ENCODE measurements at places on chromosomes 11 and 22.

GRCh38 chr11:100816823-100817222 lies 129.7 kb downstream of the ARHGAP42 start:
- no peak for DNase-seq

DNA sequence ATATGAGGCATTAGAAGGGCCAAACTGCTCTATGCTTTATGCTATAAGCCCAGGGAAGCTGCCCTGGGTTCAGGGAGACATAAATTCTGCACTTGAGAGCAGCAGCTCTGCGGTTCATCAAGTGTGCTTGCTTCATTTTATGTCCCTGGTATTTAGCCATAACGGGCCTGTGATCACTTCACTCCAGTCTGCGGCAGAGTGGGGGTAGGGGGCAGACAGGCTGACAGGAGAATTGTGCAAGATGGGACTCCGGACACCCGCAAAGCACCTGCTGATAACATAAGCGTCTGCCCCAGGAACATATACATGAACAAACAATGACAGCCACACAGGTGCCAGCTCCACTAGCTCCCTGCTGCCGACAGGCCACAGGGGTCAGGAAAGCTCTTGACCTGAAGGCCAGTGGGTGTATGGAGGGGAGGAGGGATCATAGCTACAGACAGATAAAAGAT lies 56.1 kb downstream of the SMCO4 start:
- DNase-seq = no peak

DNA sequence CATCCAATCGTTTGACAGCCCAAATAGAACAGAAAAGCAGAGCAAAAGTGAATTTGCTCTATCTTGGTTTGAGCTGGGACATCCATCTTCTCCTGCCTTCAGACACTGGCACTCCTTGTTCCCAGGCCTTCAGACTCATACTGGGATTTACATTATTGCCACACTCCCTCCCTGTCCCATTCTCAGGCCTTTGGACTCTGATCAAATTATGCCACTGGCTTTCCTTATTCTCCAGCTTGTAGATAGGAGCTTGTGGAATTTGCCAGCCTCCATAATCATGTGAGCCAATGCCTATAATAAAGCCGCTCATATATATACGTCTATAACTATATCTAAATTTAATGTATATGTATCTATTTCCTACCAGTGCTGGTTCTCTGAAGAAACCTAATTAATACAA lies 568.3 kb upstream of the KIRREL3 start:
- no peak for DNase-seq

DNA sequence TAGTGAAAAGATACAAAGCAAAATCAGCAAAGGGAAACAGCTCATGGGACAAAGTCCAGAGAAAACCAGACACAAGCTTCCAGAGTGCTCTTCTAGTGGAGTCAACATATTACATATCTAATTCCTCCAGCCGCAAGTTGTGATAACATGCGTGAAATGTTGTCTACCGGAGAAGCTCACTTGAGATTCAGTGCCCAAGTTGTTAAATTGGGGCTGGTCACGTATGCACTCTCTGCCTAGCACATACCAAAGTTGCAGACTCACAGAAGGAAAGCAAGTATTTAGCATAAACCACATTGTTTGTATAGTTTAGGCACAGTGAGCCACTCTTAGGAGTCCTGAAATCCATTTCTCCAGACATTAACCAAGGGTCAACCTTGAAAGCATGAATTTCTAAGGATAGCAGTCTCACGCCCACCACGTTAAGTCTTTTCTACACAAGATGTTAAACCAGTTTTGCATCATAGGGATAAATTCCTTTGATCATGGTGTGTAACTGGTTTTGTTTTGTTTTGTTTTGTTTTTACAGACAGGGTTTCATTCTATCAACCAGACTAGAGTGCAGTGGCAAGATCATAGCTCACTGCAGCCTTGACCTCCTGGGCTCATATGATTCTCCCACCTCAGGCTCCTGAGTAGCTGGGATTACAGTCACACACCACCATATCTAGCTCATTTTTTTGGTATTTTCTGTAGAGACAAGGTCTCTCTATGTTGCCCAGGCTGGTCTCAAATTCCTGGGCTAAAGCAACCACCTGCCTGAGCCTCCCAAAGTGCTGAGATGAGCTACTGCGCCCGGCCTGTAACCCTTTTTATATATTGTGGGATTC lies 39.5 kb upstream of the EP300 start:
- no peak for DNase-seq

GRCh38 chr11:12202661-12203310 lies 92.4 kb downstream of the MICAL2 start:
- no peak for DNase-seq

DNA sequence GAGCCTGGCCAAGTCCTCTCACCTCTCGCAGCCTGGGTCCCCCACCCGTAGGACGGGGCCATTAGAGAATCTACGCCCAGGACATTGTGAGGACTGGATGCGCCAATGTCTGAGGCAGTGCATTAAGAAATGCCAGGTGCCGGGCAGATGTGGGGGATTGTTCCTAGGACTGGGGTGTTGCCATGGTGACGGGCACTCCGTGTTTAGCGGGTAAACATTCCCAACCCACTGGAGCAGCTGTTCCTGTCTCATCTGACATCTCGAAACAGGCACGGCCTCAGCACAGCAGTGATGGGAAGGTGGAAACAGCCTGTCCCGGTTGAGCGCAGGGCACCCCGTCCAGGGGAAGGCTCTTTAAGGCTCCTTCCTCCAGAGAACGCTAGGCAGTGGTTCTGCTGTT lies 99.6 kb upstream of the RTL6 start:
- DNase-seq = no peak

GRCh38 chr11:93783765-93784144 lies 327 bp upstream of the MED17 start:
- no peak for DNase-seq

- no peak for DNase-seq
These were observed 5.1 kb downstream of the TMEM121B start for GRCh38 chr22:17115945-17116565.

GRCh38 chr11:25527841-25528240 lies 804.1 kb upstream of the ANO3 start:
- no peak for DNase-seq

DNA sequence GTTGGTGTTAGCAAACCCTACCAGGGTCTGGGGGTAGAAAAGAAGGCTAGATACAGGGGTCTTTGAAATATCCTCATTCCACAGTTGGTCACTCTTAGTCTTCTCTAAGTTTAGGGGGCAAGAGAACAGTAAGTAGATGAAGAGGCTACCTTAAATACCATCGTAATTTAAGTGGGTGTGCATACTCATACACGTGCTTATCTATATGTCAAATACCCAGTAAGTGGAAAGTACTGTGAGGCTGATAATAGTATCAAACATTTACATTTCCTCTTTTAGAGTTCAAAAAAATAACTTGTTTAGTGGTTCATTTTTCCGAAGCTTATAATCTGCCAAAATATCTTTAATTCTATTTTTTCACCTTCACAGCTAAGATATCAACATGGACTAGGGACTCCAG lies 90.7 kb downstream of the WNT11 start:
- no peak for DNase-seq

DNA sequence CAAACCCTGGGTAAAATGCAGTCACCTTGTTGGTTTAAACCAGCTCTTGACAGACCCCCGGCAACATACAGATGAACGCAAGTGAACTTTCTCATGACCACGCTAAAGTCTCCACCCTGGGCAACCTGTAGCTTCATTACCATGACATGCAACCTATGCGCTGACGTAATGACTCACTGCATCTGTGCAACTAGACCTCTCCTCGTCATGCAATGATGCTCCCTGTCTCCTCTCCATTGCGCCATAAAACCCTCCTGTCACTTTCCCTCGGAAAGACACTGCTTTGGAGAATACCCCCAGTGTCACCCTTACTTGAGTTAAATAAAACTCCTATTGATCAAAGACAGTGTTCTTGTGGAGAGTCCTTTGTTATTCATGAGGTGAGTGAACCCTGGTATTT lies 52.5 kb downstream of the RCN1 start:
- DNase-seq = no peak

DNA sequence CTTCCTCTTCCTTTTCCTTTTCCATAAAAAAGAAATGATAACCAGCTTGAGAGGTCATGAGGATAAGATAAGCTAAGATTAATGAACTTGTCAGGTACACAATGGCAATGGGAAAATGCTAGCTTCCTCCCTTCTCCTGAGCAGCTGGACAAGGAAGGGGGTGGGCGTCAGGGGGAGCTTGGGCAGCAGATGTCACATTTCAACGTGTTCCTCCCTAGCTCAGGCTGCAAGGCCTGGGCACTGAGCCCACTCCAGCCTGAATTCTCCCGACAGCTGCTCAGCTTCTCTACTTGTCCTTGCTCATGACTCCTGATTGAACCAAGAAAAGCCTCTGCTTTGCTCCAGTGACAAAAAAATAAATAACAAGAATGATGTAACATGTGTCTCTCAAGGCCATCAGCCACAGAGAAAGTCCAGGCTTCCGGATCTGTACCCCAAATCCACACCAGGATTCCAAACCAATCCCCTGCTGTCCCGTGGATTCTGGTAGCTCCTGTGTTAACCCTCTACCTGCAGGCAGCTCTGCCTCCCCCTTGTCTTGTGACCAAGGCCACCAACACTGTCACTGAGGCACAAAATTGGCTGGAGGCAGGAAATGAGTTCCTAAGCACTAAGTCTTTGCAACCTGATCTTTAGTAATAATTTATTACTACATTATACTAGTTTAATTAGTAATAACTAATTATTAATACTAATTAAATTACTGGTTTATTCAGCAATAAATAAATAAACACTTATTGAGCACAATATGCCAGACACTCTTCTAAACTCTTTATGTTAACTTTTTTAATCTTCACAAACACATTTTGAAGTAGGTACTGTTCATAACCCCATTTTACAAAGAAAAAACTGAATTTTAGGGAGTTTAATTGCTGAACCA lies 146.5 kb downstream of the CCDC34 start:
- DNase-seq = no peak

DNA sequence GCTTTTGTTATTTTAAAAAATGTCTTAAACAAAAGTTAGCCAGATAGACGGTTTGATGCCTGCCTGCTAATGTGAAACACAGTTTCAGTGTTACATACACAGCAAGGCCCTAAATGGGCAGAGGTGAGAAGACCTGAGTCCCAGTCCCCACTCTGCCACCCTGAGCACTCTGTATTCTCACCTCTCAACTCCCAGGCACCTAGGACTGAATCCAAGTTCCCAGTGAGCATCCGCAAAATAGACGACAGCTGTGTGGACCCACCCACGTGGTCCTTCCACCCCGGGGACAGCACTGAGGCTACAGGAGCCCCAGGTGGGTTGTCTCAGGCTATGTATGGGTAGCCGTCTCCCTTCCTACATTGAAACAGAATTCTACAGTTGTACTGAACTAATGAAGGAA lies 111.5 kb downstream of the RPL27A start:
- DNase-seq = no peak

- no peak for DNase-seq
These were observed 16.8 kb upstream of the NUP160 start for GRCh38 chr11:47864901-47865300.

DNA sequence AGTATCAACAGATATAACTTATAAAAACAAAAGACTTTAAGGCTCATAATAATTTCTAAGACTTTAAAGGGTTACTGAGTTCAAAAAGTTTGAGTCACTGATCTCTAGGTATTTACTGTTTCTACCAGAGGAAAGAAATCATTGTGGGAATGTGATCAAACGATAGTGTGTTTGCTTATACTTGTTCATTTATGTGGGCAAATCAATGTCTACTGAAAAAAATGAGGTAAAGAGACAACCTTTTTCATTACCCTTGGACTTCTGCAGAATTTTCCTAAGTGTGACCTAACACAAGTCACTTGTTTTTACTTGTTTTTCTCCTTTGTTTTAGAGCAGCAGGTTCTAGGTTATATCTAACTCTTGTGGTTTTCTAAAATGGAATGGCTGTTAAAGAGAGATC lies 65.4 kb downstream of the PRR5L start:
- no peak for DNase-seq

GRCh38 chr11:69947059-69947792 lies 128.0 kb upstream of the FGF3 start:
- DNase-seq = no peak

GRCh38 chr22:27846910-27847309 lies 45.4 kb upstream of the MN1 start:
- DNase-seq = no peak

DNA sequence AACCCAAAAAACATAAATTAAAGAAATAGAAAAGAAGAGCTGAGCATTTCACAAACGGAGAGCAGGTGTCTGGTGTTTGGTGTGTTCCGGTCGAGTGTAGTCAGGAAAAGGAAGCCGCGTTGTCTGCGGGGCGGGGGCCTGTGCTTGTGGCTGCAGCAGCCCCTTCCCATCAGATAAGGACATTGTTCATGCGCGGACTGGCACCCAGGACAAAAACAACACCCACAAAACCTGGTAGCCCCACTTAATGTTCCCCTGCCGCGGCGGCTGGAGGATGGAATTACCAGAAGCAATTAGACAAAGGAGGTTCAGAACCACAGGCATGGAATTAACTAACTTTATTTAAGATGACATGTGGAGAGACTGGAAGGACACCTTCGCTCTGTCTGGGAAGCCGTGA lies 29.9 kb downstream of the KRTAP5-5 start:
- no peak for DNase-seq

DNA sequence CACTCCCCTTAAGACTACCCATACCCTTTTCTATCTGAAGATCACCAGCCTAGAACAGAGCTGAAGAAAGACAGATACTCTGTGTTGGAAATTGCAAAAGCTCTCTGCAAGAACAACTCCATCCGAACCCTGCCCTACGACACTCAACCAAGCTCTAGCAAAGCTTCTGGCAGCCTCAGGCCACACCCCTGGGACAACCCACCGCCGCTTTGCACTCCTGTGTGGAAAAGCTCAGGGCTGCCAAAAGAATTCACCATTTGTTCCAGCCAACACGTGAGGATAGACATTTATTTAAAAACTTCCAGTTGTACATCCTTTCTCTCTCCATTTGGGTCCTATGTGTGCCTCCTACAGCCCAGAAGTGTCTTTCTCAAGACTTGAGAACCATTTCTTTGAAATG lies 62.4 kb upstream of the CD5 start:
- no peak for DNase-seq

DNA sequence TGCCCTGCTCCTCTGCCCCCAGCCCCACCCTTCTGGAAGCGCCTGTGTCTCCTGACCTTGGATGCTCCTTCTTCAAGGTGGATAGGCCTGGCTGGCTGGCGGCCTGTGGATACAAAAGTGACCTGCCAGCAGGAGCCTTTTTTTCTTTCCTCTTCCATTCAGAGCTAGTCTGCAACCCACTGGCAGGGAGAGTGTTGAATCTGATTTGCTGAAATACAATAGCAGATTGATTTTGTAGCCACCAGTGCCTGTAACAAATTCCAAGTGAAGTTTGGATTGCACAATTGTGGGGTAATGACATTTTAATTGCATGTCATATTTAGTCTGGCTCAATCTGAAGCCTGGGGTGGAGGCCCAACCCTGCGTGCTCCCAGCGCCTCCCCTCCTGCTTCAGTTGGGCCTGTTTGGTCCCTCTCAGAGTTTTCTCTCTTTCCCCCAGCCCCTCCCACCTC lies 97.2 kb downstream of the GRIK4 start:
- no peak for DNase-seq

DNA sequence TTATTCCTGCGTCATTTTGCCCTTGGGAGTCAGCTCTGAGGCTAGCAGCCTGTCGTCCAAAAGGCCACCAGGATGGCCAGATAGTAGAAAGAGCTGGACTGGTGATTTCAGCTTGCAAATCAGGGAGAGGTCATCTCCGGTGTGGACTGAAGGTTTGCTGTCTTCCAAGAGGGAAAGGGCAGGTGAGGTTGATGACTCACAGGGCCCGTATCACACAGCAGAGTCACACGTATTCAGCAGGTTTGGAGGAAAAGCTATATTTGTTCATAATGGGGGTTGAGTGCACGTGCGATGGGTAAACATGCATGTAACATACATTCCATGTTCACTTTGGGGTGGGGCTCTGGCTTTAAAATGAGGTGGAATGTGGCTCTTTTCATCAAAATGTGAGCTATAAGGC lies 25.6 kb downstream of the MRPL21 start:
- DNase-seq = no peak

All from stimulated activated CD4-positive, alpha-beta T cell treated with anti-CD3 and anti-CD28 coated beads, Interleukin-2, amount 100 ng/mL, for 24 hours (primary cell).